NCI-H2107 (cell line): ENCODE measurements at places on chromosomes 1 and 21.

DNA sequence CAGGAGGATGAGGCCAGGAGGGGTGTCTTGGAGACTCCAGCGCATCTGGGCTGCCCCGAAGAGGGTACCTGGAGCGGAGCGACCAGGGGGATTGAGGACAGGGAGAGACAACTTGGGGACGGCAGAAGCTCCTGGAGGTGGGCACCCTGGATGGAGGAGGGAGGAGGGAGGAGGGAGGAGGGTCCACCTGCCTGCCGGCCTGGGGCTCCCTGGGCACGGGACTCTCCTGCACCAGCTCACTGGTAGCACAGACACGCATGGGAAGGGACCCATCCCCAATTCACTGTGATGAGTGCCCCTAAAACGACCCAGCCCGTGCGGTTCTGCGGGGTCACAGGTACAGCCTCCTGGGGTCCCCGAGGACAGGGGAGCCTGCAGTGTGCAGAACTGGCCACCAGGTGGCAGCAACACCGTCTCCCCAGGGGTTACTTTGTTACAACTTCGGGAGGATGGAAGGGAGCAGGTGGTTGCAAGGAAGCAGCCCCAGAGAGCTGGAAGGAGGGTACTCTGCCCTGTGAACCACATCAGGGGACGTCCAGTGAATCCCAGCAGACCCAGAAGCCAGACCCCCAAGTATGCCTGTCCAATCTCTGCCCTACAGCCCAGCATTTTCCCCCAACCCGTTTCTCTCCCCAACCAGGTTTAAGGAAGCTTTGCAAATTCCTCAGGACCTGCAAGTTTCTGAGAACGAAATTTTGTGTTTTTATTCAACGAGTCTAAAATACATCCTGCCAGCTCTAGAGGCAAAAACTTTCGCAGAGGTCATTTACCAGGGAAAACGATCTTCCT is 482.4 kb downstream of the NPHP4 start:
- DNase-seq = no peak

GRCh38 chr1:101820071-101820470 is 176.7 kb downstream of the OLFM3 start:
- DNase-seq = peak; percentile 36

DNA sequence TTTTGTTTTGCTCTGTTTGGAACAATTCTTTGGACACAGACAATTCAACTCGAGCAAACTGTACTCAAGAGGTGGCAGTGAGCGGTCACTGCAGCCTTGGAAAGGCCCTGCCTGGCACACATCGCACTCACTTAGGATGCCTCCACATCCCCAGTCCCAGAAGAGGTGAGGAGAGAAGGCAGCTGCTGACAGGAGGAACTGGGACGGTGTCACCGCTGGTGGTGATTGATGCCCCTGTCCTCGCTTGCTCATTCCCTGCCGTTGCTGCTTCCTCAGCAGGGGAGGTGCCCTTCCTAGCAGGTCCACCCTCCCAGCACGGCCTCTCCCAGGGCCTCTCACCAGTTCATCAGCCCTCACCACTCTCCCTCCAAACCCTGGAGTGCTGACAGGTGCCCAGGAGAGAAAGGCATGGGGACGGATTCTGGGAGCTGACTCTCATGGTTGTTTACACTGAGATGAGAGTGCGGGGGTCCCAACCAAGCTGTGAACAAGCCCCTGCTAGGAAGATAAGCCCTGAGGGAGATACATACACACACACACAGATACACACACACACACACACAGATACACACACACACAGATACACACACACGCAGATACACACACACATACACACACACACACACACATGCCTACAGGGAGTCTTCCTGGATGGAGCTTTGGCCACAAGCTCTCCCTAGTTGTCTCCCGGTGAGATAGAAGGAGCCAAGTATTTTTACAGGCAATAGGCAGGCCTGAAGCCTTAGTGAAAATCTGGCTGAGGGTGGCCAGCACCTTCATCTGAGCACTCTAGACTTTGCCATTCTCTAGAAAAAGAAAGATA is 101.1 kb downstream of the CDC7 start:
- DNase-seq = no peak

GRCh38 chr21:32538147-32538792 is 47.1 kb downstream of the TCP10L start:
- DNase-seq = no peak

DNA sequence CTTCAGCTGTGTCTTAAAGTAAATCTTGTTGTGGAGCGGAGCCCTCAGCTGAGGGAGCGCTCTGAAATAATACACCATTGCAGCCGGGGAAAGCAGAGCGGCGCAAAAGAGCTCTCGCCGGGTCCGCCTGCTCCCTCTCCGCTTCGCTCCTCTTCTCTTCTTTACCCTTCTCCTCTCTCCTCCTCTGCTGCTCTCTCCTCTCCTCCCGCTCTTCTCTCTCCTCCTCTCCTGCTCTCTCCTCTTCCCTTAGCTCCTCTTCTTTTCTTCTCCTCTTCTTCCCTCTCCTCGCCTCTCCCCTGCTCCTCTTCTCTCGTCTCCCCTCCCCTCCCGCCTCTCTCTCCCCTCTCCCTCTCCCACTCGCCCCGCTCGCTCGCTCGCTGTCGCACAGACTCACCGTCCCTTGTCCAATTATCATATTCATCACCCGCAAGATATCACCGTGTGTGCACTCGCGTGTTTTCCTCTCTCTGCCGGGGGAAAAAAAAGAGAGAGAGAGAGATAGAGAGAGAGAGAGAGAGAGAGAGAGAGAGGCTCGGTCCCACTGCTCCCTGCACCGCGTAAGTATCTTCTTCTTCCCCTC is at the start of gene PROX1:
PROX1 (plus strand) TSS at position 47 of the 580 bp plus-strand sequence. CDS start 8,563 bp downstream, outside the sequence.
- peak; percentile 77 for DNase-seq

- no peak for DNase-seq
Observed at GRCh38 chr1:93348104-93348728, 2.5 kb downstream of the DR1 start.

DNA sequence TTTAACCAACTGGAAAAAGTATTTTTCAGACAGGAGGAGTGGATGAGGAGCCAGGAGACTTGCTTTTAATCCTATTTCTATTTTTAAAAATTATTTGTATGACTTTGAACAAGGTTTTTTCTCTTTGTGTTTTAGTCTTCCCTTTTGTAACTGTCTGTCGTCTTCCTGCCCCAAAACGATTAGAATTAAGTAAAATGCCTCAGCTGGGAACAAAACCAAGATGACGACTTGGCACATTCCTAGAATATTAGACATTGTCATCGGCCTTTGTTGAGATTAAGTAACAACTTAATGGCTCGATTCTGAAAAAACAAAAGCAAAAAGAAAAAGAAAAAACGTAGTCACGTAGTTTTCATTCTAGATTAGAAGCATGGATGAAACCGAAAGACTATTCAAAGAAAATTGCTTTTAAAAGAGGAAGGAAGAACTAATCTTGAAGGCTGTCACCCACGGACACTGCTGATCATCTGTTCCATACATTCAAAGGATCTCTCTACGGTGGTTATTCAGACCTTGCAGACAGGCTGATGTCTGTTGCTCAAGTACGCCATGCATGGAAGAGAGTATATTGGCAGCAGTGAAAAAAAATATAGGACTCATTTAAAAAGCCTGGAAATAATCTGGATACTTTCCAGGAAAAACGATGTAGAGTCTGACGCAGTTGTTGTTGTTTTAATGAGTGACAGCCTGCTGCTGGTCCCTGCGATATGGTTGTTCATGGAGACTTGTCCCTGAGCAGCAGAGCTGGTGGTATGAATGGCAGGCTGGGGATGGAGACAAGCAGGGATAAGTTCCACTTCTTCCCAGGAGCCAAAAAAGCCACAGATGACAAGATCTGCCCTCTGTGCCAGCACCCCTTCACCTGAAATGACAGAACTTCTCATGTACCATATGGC is 16.8 kb downstream of the GNG4 start:
- DNase-seq = no peak

- DNase-seq = no peak
Observed at GRCh38 chr1:174800216-174800851, 199.4 kb upstream of the CACYBP start.

DNA sequence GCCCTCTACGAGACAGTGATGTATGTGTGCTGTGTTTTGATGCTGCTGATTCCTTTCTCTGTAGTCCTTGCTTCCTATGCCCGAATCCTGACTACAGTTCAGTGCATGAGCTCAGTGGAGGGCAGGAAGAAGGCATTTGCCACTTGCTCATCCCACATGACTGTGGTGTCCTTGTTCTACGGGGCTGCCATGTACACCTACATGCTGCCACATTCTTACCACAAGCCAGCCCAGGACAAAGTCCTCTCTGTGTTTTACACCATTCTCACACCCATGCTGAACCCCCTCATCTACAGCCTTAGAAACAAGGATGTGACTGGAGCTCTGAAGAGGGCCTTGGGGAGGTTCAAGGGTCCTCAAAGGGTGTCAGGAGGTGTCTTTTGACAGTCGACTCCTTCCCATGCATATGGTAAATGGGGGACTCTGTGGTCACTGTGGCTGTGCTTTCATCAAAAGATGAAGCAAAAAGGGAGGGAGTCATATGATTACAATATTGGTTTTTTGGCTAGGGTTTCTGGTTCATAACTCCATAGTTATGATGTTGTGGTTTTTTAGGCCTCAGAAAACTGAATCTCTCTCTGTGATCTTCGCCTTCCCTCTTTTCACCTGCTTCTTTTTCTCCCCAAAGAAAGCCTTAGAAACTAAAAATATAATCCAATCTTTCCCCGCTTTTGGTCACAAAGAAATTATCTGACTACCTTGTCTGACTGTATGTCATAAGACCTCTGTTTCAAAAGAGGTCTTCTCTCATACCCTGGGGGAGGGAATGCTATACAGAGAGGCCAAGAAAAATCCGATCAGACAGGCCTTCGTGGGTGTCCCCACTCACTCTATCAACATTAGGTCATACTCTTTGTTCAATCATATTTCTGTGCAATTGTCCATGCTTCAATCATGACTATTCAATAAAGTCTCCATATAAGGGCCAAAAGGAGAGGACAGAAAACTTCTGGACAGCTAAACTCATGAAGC is 4.2 kb downstream of the OR2T1 start:
- no peak for DNase-seq

- DNase-seq = no peak
Observed at GRCh38 chr1:75632350-75632949, 21.5 kb upstream of the SLC44A5 start.

- DNase-seq = no peak
Observed at GRCh38 chr1:14326857-14327256, 271.6 kb upstream of the KAZN start.
